Nephron progenitor cell (in vitro differentiated cells): ENCODE measurements at places on chromosomes 11 and 22.
A peak's percentile ranks its signal among the peaks of the same experiment; 100 is the strongest.

- peak; percentile 54 for DNase-seq
These were observed 43.4 kb upstream of the MICAL2 start for GRCh38 chr11:12066799-12067508.

GRCh38 chr11:129933891-129934290 lies 38.5 kb upstream of the NFRKB start:
- no peak for DNase-seq

DNA sequence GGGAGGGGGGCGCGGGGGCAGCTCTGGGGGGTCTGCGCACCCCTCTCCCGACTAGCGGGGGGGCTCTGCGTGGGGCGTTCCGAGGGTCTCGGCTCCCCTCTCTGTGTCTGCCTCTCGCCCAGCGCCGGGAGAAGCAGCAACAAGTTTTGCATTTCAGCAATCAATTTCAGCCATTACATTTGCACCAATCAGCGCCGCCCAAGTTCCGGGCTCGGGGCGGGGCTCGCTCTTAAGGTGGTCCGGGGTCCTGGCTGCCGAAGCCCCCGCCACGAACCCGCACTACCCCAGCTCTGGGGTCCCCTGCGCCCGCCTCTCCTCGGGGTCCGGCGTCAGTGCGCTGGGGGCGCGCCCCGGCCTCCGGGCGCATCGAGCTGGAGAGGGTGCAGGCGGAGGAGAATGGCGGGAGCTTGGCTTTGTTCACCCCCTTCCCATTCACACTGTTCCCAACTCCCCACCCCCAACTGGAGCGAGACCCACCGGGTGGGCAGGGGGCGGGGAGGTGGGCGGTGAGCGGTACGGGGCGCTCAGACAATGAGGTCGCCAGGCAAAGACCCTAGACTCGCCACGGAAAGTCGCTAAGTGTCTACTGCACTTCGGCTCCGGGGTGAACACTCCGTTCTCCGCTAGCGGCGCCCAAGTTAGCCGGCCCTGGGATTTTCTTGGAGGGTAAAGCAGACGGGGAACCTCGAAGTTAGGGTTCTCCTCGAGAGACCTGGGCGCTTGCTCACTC lies at the start of gene MN1:
Gene MN1 (minus strand): TSS at position 141 of the 730 bp plus-strand sequence. CDS start 1,213 bp downstream, outside the sequence.
- DNase-seq, result peak; percentile 75

DNA sequence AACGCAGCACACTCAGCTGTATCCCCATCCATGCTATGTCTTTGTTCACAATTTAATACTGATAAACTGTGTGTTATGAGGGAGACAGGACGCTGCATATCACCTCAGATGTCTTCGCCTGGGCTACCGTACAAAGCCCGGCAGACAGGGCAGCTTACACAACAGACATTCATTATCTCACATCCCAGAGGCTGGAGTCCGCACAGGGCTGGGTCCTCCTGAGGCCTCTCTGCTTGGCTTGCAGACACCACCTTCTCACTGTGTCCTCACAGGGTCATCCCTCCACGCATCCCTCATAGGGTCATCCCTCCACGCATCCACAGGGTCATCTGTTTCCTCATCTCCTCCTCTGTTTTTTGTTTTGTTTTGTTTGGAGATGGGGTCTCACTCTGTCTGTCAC lies 61.2 kb downstream of the SHANK2 start:
- DNase-seq, result no peak

DNA sequence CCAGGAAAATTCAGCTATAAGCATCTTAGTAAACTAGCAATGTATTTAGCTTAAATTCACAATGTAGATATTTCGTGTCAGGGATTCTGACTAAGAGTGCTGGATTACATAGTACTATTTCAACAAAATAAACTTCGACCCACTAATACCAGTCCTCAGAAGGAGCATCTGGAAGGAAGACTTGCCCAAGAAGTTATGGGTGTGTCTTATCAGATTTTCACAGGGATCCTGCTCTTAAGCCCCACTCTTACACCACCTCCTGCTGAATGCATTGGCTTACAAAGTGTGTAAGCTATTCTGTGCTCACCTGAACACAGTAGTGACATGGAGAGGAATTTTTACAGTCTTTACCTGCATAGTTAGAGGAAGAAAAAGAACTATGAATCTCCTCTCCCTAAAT lies 35.4 kb upstream of the ANO5 start:
- no peak for DNase-seq

DNA sequence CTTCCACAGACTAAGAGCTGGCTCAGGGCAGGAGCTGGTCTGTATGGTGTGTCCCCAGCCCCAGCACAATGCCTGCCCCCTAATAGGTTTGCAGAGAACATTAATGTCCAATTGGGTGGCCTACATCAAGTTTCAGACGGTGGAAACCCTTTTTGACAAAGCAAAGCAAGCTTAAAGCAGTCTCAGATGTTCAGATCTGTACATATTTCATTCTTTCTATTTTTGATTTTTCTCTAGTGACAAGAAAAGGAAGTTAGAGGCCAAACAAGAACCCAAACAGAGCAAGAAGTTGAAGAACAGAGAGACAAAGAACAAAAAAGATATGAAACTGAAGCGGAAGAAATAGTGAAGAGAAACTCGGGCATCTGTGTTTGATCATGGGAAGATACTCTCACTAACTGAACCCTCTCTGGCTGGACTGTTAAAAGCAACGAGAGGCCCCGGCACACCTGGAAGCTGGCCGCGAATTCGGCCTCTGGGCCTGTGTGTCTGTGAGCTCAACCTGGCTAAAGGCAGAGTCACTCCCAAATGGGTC lies 40.5 kb downstream of the NAT10 start:
- DNase-seq, result no peak

- no peak for DNase-seq
These were observed 1082.0 kb upstream of the CNTN5 start for GRCh38 chr11:97938789-97939188.

DNA sequence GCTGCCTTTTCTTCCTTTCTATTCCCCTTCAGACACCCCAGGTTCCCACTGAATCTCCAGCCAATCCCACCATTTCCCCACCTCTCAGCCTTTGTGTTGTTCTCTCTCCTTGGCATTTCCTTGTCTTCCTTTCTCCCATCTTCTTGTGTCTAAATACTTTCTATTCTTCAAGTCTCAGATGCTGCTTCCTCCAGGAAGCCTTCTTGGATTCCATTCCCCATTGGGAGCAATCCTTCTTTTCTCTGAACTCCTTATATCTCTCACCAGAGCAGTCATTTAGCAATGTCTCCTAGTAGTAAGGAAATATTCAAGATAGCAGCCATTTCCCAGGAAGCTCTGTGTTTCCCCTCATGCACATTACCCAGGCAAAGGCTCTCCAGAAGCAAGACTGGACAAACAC lies 15.4 kb downstream of the YPEL4 start:
- no peak for DNase-seq

DNA sequence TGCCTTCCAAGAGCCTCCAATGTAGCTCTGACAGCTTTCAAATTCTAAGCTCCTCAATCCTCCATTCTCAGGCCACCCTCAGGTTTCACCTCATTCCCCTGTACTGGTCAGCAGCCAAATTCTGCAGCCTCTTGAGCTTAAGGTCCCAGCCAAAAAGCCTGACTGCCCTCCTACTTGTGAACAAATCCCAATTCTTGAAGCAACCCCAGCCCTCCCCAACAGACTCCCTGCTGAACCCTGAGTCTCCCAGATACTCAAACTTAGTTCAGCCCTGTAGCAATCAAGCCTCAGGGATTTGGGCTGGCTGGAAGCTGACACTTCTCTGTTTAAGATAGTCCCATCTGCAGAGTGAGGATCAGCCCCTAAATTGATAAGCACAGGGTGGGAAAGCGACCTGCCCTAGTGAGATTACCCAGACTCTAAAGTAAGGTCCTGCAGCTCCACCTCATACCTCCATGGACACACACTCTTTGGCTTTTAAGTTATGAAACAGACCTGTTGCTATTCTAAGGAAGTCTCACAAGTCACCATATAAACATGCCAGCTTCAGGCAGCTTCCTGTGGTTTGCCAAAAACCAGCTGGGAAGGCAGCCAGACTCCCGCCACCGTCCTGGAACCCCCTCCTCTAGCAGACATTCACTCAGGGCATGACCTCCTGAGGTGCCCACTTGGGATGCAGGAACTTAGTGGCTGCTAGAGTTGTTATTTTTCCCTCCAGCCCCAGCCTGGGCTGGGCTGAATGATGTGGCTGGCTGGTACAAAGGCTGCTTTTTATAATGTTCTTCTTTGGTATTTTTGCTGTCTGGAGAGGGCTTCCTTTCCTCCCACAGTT lies 82.5 kb upstream of the PICALM start:
- DNase-seq, result peak; percentile 5
